CD4-positive, CD25-positive, alpha-beta regulatory T cell (primary cell): ENCODE measurements at places on chromosomes 6 and 20.

GRCh38 chr20:44690781-44691423 lies 24.3 kb upstream of the CCN5 start:
- no peak for DNase-seq

DNA sequence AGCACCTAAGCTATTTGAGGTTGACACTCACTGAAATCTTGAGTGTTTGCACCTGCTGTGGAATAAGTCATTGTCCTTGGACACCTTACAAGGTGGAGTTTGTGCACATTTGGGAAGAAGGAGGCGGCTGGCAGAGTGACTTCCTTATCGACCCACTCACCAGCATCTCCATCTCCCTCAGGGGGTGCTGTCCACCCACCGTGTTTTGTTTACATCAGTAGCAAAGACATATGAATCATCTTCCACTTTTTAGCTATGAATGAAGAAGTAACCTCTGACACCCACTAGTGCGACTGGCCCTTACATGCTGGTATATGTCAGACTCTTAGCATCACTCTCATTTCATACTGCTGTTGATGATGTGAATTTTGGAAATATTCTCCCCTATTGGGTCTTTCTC lies 119.5 kb upstream of the SGK1 start:
- DNase-seq, result peak; percentile 28

DNA sequence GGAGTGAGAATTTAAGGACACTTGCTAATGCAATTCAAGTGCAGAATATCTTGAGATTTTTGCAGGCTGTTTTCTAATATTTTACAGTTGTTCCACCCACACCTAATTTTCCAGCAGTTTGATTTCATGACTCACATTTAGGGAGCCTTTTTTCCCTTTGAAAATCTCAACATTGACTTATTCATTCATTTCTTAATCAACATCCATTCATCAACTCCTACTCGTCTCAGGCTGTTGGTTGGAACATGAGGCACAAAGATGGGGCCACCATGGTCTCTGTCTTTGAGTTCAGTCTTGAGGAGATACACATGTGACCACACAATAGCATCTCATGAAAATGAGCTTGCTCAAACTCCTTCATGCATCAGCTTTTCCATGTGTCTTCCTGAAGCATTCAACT lies 135.6 kb downstream of the UNC5CL start:
- no peak for DNase-seq

- no peak for DNase-seq
Observed at GRCh38 chr20:19223640-19224039, 11.2 kb downstream of the SLC24A3 start.

- DNase-seq, result peak; percentile 10
Observed at GRCh38 chr6:52497652-52498408, 77.7 kb downstream of the EFHC1 start.

- DNase-seq, result no peak
Observed at GRCh38 chr20:8094415-8094818, 37.6 kb upstream of the PLCB1 start.

DNA sequence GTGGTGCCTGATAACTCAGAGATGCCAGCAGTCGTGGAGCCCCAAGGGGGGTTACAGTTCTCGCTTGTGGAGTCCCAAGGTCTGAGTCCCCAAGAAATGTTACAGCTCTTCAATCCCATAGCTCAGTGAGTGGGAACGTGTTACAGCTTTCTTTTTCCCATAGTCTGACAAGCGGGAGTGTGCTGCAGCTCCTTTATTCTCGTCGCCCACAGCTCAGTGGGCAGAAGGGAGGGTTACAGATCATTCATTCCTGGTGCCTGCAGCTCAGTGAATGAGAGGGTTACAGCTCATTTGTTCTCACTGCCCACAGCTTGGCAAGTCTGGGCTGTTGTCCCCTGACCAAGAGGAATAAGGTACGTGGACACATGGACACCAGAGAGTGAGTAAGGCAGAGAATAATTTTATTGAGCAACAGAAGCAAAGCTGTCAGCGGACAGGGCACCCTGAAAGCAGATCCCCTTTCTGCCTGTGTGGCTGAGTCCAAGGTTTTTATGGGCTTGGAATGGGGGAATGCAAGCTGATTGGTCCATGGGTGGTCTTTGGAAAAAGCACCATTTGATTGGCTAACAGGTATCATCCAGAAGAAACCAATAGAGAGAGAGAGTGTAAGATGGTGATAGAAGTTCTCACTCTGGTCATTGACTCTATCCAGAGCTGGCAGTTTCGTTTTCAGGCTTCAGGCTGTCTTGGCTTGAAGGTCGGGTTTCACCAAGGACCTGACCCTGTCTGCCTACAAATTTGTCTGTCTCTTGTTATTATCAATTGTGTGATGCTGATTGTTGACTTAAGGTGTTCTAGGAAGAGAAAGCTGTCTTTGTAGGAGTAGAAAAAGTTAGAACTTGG lies 16.4 kb downstream of the RNF217 start:
- DNase-seq, result no peak

GRCh38 chr20:44069203-44070011 lies 117.6 kb downstream of the JPH2 start:
- peak; percentile 90 for DNase-seq

DNA sequence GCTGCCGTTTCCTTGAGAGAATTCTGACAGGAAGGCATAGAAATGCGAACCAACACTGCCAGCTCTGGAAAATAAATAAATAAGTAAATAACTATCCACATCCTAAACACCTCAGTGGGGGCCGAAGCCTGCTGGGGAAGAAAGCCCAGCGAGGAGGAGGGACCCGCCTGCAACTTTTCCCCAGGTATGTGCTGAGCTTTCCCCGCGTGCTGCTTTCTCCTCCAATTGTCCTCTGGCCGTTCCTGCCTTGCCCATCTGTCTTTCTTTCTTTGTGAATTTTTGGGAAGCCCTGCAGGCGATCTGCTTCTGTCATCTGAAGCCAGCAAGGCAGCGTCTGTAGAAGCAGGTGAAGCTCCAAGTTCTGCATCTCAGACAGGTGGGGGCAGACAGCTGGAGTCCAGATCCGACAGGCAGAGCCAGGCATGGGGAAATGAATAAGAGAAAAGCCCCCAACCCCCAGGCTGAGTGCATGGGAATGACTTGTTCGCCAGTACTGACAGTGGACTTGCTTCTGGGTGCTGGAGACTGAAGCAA lies 49.2 kb upstream of the IL17A start:
- DNase-seq, result no peak

DNA sequence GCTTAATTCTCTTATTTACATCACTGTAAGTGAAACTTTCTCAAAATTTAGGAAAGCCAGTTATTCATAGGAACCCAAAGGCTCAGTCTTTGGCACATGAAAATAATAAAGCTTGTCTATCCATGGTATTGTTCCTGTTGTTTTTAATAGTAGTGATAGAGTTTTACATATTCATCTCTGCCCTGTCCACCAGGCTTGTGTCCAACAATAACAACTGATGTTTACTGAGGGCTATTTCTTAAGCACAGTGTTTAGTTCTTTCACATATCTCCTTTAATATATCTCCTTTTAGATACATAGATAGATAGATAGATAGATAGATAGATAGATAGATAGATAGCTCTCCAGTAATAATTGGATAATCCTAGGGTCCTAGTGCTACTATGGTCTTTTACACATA lies 34.2 kb downstream of the FOXQ1 start:
- DNase-seq, result no peak

DNA sequence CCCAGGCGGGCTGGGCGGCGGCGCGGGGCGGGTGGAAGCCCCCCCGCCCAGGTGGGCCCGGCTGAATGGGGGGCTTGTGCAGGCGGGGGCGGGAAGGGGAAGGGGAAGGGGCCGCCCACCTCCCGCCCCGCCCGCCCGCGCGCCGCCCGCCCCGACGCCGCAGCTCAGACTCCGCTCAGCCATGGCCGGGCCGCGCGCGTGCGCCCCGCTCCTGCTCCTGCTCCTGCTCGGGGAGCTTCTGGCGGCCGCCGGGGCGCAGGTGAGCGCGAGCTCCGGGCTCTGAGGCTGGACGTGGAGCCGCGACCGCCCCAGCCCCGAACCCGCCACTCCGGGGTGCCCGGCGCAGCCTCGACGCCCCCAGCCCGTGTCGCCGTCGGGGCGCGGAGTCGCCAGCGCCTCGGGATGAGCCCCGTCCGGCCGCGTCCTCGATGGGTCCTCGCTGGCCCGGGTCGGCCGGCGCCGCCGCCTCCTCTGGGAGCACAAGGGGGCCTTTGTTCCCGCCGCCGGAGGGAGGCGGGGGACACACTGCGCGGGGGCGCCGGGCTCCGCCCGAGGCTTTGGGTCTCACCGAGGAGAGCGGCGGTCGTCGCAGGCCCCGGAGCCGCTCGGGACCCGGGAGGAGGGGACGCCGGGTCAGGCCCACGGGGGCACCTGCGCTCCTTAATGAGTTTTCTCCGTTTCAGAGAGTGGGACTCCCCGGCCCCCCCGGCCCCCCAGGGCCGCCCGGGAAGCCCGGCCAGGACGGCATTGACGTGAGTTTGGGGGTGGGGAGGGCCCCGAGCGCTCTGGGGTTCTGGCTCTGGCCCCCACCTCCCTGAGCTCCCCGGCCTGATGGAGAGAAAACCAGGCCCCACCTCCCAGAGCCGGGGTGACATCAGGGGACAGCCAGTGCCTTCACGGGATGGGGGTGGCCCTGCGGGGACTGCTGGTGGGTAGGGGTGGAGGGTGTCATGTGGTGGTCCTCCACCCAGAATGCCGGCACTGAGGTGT lies at the start of gene COL9A3:
Gene COL9A3, plus strand, starts transcription at position 167 of the 990 bp plus-strand sequence. Its CDS starts 15 bp downstream, at position 182.
- no peak for DNase-seq

DNA sequence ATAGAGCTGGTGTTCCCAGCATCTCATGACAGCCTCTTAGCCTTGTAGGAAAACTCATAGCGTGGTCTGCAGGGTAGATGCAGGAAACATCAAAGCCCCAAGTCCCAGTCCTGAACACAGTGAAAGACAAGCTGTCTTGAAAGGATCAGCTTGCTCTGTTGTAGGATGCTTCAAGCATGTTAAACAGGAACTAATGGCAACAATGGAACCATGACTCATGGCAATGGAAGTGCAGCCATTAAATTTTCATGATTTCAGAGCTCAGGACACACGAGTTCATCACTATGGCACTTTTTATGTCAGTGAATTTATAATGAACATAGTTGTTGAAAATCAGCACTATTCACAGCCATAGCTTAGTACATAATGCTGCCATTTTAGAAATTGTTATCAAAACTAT lies 367.7 kb downstream of the KIF16B start:
- DNase-seq, result no peak

- no peak for DNase-seq
Observed at GRCh38 chr6:132567566-132567965, 2.6 kb upstream of the TAAR6 start.

- no peak for DNase-seq
Observed at GRCh38 chr20:63457737-63458136, 14.7 kb downstream of the KCNQ2 start.

DNA sequence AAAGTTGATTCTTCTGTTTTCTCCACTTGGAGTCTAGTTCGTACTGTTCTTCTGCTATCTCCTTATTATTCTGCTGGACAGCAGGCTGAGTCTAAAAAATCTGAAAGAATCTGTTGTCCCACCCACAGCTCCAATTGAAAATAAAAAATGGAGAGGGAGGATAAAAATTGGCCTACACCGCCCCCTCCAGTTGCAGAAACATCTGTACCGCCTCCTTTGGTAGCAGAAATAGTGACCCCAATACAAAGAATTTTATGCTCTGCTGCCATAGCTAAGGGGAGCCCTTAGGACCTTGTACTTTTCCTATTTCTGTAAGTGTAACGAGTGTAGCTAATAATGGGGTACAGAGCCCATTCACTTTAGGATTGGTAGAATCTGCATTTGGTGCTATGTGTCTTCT lies 4.9 kb upstream of the FKBP1A start:
- no peak for DNase-seq

DNA sequence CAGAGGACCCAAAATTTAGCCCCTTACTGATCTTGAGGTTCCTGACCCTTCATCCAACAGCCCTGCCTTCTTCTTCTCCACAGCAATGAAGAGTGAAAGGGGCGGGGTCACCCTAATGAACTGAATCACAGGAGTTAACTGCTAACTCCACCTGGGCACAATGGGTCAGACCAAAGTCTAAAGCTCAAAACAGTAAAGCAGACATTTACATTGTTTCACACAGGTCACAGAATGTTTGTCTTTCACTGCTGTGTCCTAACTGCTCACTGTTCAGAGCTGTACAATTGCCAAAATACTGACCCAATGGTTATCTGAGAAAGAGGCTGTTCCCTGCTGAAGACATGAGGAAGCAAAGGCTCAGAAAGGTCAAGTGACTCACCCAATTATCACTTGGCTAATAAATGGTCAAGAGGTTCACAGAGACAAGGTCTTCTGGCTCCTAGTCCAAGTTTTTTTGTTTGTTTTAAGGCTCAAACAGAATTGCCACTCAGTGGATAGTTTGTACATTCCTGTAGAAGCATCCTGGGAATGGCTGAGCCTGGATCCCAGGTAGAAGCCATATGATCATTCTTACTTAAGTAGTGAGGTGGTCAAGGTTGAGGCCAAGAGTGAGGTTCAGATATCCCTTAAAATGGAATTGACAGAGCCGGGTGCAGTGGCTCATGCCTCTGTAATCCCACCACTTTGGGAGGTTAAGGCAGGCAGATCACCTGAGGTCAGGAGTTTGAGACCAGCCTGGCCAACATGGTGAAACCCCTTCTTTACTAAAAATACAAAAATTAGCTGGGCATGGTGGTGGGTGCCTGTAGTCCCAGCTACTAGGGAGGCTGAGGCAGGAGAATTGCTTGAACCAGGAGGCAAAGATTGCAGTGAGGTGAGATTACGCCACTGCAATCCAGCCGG lies 35.1 kb upstream of the FAM83C start:
- no peak for DNase-seq

GRCh38 chr6:67717281-67717680 lies 917.8 kb upstream of the ADGRB3 start:
- DNase-seq, result no peak

- no peak for DNase-seq
Observed at GRCh38 chr6:69005199-69005598, 370.1 kb downstream of the ADGRB3 start.

- DNase-seq, result no peak
Observed at GRCh38 chr20:6295127-6295866, 172.5 kb upstream of the FERMT1 start.

GRCh38 chr6:75283907-75284631 lies 523 bp downstream of the TMEM30A start:
- DNase-seq, result peak; percentile 39

DNA sequence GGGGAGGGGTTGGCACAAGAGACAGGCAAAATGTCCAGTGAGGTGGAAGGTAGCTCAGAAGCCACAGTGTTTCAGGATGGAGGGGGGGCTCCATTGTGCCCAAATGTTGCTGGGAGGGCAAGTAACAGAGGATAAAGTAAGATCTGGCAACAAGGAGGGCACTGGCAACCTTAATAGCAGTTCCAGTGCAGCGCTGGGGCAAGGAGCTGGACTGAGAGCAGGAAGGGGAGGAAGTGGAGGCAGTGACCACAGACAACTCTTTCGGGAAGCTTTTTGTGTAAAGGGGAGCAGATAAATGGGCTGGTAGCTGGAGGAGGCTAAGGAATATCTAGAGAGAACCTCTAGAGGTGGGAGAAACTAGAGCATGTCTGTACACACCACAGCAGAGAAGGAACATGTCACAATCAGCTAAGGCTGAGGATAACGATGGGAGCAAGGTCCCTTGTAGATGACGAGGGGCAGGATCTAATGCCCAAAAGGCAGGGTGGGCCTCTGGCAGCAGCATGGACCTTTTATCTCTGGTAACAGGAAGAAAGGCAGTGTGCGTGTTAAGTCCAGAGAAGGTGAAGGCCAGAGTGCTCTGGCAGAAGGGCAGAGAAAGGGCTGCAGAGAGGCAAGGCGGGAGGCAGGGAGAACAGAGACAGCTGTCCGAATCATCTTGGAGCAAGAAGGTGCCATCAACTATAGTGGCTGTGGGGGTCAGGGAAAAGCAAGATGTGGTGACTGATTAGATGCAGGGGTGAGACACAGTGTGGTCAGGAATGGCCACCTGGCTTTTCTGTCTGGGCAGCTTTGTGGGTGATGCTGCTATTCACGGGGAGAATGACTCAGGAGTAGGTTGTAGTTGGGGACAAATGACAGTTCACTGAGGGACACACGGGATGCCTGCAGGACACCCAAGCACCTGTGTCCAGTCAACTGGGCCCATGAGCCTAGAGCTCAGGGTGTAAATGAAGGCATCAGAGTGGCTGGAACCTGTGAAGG lies 17.4 kb downstream of the TMEM242 start:
- no peak for DNase-seq
